ENCODE measurements at places on chromosomes 2 and 18. TPM values are rescaled to one million over a fixed set of nuclear protein-coding genes. Genes with fewer than 3 reads are reported as not detected.

GRCh38 chr2:224971214-224971613, 71.1 kb downstream of the DOCK10 start:
- DNase-seq = no peak

DNA sequence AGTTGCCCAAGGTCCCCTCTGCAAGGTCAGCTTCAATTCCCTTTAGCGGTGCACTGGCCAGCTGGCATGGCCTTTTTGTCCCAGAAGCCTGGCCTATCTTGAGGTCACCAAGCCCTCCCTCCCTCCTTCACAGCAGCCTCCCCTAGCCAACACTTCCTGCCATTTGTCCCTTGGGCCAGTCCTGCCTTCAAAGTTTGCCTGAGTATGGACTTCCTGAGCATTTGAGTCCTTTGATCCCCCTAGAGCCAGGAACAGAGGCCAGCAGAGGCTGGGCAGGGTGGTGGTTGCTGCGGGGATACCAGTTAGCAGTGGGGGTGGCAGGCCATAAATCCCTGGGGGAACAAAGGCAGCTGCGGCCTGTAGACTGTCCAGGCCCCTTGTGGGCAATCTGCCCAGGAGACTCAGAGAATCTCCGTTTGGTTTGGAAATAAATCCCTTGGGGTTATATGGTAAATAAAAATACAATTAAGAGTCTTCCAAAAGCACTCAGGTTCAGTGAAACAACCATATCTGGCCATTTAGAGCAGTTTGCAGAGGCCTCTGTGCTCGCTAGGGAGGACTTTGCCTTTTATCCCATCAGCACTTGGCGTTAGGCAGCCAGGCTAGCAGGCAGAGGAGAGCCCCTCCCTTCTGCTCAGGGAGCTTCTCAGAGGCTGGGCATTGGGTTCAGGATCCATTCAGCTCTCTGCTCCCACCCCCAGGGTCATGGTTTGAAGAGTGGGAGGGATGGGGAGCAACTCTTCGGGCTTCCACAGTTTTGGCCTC, 3.1 kb upstream of the HES6 start:
- no peak for DNase-seq

DNA sequence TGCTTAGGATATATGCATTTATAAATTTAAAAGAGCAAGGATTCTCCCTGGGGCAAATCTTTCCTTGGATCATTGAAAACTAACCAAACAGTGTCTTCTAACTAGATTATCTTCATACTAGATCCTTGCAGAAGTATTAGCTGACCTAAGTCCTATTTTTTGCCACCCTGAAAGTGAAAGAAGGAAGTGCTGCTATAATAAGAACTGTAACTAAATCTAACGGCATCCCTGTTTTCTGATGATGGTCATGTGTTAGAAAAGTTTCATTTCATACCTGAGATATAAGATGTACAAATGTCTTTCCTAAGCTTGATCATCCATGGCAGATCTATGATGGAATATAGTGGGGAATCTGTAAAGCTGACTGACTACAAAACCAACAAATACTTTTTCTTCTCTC, 102.7 kb downstream of the MAP2 start:
- no peak for DNase-seq

DNA sequence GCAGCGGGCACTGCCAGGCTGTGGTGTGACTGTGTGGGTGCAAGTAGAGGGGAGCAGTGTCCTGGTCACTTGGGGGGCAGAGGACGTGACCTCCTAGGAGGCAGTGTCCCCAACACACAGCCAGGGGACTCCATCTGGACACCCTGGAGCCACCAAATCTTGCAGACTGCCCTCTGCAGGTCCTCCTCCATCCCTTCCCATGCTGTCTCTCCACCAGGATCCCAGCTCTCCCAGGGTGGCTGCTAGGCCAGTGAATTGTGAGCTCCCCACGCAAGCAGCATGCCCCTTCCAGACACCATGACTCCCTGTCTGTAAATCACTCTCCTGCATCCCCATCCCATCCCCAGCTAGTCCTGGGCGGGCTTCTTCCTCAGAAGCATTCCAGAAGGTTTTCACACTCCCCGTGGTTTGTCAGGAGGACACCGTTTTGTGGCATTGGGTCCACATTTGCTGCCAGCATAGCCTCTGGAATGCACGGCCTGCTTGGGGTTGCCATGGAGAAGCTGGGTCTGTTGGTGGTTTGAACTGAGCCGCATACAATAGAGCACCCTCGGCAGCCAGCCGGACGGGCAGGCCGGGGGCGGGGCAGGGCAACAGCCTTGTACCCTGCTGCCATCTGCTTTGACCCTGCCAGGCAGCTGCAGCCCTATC, 210.7 kb downstream of the KLHL29 start:
- DNase-seq = no peak

DNA sequence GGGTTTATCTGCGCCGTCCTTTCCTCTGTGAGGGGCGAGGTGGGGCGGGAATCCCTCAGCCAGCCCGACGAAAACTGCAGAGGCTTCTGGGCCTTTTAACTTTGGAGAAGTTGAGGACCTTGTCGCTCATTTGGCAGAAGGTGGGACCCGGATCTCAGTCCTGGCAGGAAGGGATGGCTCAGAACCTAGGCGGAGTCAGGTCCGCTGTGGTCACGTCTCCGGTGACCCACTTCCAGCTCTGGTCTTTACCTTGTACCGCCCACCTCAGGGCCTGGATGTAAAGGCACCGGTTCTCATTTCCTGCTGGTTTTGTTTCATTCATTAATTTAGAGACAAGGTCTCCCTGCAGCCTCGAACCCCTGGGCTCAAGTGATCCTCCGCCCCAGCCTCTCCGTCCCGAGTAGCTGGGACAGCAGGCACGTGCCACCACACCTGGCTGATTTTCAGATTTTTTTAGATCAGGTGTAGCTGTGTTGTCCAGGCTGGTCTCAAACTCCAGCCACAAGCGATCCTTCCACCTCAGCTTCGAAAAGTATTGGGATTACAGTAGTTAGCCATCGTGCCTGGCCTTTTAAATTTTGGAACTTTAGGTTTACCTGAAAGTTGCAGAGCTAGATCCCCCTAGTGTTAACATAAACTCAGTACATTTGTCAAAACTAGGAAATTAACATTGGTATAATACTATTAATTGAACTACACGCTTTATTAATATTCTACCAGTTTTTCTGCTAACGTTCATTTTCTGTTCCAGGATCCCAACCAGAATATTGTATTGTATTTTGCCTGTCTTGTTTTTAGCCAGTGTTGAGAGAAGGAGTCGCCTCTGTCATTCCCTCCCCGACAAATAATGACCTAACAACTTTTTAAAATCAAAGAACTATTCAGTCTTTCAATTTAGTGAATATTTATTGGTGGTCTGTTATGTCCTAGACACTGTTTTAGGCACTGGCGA, 852 bp downstream of the POLI start:
- DNase-seq = no peak

DNA sequence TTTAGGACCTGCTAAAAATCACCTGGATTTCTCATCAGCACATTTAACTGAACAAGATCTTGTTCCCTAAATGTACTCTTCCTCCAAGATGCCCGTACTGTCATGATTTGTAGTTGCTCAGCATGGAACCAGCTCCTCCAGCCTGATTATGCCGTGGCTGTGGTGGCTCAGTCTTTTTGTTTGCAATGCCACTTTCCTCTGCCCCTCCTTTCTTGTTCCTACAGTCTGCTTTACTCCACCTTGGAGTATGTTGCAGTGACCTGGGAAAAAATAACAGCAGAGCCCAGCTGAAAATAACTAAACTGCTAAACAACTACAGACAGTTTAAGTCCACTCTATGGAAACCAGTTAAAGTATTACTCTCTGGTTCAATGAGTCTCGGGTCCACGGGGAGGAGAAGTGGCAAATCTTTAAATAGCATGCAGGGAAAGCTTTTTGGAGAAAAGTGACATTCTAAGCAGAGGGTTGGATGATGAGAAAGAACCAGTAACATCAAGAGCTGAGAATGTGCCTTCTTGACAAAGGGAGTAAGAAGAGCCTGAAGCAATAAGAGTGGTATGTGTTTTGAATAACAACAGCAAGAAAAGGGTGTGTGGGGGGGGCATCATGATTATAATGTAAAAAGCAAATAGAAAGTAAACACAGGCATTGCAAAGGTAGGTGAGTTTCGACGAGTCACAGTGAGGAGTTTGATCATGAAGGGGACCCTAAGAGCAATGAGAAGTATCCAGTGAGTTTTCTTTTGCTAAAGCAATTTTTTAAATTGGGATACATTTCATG, 225.7 kb downstream of the TMX3 start:
- DNase-seq = no peak

The SLC16A14 gene
- total RNA-seq = 2.3 TPM

The SDC1 gene
- total RNA-seq = 0.24 TPM

The NCL gene
- total RNA-seq = 73.5 TPM

The MYO7B gene
- total RNA-seq = 0.52 TPM

The BCL11A gene
- total RNA-seq = 2.2 TPM

All from right atrium auricular region (tissue), 2 donors.